ENCODE measurements at places on chromosomes 12 and 14.

DNA sequence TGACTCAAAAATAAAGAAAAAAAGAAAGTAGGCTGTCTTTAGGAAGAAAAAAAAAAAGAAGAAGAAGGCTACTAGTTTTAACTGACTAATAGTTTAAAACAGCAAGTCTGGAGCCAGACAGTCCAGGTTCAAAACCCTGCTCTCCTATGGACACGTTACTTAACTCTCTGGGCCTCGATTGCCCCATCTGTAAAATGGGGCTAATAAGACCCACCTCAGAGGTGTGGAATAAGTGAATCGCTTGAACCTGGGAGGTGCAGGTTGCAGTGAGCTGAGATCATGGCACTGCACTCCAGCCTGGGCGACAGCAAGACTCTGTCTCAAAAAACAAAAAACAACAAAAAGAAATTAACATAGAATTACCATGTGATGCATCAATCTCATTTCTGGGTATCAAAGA lies 10.5 kb upstream of the SCARB1 start:
- DNase-seq, result no peak

DNA sequence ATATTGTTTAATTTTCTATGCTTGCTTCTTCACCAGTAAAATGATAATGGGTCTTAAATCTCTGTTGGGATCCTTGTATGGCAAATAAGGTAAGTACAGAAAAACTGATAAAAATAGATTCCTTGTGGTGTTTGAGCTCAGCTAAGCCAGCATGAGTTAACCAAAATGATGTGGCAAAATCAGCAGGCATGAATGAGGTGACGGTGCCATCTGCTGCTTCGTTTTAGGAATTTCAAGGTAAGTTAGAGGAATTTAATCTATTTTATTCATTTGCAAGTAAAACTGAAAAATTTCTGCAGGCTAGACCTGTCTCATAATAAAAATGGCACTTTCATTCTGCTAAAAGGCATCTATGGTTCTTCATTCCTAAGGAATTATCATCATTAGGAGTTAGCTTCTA lies 10.0 kb upstream of the CLEC7A start:
- no peak for DNase-seq

- DNase-seq, result no peak
These were observed 803 bp downstream of the STK38L start for GRCh38 chr12:27244689-27245488.

GRCh38 chr14:20403521-20403920 lies 9.8 kb downstream of the TEP1 start:
- DNase-seq, result no peak

DNA sequence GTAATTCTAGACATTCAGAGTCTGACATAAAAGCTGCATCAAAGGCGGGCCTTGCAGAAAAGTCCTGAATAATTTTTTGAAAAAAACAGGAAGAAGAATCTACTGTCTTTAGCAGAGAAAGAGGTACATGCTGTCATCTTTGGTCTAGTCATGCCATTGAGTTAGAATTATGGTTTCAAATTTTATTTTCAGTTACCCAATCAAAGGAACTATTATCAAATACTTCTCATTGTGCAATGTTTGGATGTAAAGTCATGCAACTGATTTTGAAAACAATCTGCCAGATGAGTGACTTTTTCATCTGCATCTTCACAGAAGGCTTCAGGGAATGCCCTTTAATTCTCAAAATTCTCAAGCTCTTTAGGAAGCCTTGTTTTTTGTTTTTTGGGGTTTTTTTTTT lies 803.5 kb downstream of the FLRT2 start:
- no peak for DNase-seq

- DNase-seq, result no peak
These were observed 66.8 kb downstream of the VWF start for GRCh38 chr12:6057700-6058099.

DNA sequence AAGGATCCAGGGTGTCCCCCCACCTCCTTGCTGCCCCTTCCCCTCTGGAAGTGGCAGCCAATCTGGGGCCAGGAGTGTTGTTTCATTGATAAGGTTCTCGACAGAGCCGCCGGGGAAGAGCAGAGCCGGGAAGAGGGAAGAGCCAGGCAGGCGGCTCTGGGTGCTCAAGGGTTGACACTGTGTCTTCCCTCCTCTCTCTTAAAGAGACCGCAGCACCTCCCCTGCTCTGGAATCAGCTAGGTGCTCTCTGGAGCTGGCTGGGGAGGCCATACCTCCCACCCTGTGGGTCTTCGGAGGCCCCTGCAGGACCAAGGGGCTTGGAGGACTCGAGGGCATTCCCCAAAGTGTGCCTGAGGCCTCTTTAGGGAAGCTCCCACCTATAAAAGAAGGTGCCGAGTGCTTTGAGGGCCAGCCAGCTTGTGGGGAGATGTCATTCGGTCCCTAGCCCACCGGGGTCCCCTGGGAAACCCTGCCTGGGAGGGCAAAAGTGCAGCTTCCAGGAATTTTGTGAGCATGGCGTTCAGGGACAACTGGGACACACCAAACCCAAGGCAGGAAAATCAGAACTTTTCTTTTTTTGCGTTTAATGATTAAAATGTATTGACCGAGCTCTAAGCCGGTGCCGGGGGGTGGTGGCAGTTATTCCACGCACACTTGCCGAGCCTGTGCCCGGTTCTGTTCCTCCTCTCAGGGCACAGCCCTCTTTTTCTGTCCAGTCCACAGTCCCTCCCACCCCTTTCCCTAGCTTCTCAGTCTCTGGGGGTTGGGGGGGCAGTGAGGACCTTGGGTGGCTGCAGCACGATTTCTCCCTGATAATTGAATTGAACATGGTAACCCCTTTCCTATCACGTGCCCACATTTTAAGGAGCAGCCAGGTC lies 3.0 kb downstream of the SETD1B start:
- no peak for DNase-seq

GRCh38 chr14:105882626-105883025 lies 356.2 kb downstream of the TMEM121 start:
- DNase-seq, result no peak

DNA sequence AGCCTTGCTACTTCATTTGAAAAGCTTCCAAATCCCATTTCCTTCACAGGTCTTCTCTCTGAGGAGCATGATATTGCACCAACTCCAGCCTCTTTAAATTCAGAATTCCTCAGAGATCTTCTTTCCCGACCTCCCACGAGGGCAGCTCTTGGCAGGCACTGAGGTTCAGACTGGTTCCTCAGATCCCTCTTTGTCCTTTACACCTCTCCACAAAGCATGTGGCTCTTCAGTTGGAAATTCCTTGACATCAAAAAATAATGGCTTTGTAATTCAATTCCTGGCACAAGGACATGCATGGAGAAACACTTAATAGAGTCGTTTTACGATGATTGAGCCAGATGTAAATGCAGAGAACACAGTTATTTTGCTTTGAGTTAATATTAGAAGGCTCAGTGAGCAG lies 63.2 kb upstream of the TMX1 start:
- DNase-seq, result no peak

GRCh38 chr12:103571286-103571685 lies 15.8 kb upstream of the STAB2 start:
- DNase-seq, result no peak

GRCh38 chr12:119334430-119335170 lies at the start of gene CCDC60:
Gene CCDC60 (plus strand): TSS chr12:119334729. CDS start chr12:119335177, 448 bp downstream.
- no peak for DNase-seq

DNA sequence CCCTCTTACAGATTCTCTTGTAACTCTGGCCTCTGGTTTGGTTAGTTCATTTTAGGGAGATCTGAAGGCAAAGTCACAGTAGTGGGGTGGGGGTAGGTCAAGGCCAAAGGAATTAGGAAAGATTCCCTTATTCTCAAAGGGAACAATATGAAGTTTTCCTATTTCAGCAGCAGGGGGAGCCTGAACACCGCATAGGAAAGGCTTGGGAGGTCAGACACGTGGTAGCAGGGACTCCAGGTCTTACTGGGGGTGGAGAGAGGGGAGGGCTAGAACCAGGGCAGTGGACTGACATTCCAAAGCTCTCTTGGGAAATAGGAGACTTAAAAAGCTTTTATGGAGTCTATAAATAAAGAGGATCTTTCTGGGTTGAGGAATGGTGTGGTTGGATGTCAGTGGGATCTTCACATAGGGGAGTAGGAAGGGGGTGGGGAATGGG lies 1.3 kb downstream of the ZC3H10 start:
- DNase-seq, result no peak

DNA sequence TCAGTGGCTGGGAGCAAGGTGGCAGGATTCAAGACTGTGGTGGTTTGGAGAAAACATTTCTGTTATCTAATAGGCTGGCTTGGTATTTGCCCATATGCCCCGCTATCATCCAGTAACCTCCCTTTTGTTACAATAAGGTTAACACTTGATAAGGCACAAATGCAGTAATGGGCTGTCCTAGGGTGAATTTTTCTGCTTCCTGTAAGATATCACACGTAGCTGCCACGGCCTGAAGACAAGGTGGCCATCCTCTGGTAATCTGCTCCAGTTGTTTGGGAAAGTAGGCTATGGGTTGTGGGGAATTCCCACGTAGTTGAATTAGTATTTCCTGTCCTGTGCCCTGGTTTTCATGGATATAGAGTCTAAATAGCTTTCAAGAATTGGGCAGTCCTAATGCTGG lies 23.1 kb downstream of the ANG start:
- no peak for DNase-seq

- no peak for DNase-seq
These were observed 61.5 kb downstream of the KCNMB4 start for GRCh38 chr12:70427611-70428010.

- no peak for DNase-seq
These were observed 25.3 kb downstream of the CMKLR1 start for GRCh38 chr12:108313606-108314351.

GRCh38 chr12:107650977-107651376 lies 34.6 kb upstream of the PWP1 start:
- DNase-seq, result no peak

DNA sequence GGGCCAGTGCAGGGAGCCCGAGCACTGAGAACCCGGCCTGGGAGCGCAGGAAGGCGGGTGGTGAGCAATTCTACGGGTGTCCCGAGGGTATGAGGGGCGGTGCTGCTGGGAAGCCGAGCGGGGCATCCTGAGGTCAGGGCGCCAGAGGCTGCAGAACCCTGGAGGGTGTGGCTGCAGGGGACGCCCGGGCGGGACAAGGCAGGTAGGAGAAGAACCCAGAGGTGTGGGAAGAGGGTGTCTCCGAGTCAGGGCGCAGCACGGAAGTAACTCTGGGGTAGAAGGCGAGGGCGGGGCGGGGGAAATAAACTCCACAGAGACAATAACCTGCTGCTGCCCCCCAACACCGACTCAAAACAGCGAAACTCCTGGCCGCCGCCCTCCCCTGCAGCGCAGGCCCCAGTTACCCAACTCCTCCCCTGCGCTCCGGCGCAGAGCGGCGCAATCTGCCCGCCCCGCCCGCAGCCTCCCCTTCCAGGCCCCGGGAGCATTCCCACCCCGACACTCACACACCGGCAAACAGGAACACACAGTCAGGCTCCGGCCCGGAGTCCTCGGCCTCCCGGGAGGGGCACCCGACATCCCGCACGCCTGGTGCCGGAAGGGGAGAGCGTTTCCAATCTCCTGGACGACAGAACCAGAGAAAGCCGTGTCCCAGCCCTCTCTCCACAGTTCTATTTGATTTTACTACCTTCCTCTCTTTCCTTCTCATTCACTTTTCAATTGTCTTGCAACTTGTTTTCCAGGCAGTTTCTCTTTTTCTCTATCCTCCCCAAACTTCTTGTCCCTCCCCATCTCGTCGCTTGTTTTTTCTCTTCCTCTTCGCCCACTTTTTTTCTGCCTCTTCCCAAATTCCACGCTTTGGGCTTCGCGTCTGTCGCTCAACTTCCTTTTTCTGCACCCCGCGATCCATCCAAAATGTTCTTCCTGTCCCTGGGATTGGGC lies 2.4 kb downstream of the HRK start:
- DNase-seq, result no peak

DNA sequence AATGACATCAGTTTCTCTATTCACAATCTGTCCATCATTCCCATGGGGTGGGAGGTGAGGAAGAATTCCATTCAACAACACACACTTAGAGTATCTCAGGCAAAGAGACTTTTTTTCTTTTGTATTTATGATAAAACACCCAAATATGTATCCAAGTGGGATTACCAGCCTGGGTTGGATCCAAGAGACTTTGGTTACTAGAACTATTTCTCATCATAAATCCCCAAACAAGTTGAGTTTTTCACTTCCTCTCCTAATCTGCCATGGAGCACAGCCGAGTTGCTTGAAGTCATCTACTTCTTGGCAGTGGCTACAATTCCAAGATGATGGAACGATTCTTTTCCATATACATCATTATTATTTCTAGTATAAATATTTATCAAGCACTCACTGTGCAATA lies 209.2 kb upstream of the HMGA2 start:
- no peak for DNase-seq

- no peak for DNase-seq
These were observed 106.0 kb downstream of the PELI2 start for GRCh38 chr14:56224229-56224628.

DNA sequence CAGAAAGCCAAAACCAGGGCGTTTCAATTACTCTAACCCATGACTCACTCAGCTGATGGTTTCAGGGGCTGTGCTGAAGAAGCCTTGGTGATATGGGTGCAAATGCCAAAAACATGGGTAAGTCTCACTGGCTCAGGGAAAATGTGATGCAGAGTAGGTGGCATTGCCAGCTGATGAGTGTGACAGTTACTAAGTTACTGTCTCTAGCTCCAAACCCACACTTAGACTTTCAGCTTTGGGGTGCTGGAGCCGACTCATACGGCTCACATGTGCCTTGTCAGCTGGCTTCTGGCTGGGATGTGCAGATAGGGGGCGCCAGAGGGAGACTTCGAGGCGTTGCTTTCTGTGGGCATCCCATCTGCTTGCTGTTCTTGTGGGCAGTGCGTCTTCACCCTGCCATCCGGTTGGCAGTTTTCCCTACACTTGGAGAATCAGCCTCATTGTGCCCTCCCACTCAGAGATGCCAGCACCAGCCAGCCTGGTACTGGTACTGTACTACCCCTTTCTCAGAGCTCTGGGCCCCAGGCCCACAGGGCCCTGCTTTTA lies 11.1 kb upstream of the KRT7 start:
- DNase-seq, result no peak

GRCh38 chr14:86193756-86194155 lies 663.8 kb downstream of the FLRT2 start:
- no peak for DNase-seq

GRCh38 chr14:43568022-43568421 lies 939.1 kb downstream of the FSCB start:
- no peak for DNase-seq

GRCh38 chr14:93316716-93317115 lies 16.1 kb downstream of the BTBD7 start:
- DNase-seq, result no peak

GRCh38 chr14:31292937-31293616 lies 85.5 kb upstream of the HECTD1 start:
- no peak for DNase-seq
